ENCODE measurements at places on chromosomes 13 and 19.

DNA sequence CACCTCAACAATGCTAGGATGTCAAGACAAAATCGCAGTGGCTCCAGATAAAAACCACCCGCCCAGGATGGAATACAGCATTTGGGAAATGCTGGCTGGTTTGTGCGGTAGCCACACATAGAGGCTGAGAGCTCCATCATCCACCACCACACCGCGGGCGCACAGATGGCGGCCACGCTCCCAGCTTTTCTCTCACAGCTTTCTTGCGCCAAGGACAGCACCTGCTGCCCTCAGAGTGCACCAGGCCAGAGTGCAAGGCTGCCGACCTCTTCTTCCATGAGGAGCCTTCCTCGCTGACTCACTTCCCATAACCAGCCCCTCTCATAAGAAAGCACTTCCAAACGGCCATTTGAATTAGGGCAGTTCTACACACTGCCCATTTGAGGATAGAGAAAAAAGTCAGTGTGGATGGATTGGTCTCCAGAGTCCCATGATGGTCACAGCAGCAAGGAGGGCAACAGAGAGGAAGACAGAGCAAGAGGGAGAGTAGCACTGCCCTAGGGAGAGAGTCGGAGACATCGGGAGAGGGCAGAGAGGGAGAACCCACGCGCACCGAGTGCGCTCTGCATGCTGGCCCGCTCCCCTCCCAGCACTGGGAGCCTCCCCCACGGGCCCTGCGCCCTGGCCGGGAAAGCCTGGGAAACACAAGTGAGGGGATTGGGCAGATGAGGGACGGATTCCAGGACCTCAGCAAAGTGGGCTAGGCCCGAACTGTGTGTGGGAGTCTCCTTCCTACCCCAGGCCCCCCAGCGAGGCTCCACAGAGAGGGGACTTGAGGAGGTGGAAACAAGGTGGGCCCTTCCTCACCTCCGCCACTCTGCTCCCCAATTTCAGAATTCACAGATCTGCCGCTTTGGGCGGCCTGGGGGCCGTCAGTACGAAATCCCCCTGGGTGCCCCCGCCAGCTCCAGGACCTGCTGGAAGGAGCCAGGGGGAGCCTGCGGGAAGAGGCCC is 156.9 kb downstream of the USP12 start:
- no peak for DNase-seq

- DNase-seq: no peak
These were observed 1.5 kb upstream of the ELOF1 start for GRCh38 chr19:11560404-11561051.

GRCh38 chr13:40172878-40173277 is 493.6 kb downstream of the FOXO1 start:
- no peak for DNase-seq

GRCh38 chr13:64993514-64994164 is 2236.5 kb downstream of the PCDH9 start:
- no peak for DNase-seq

GRCh38 chr13:97932036-97932435 is 21.4 kb upstream of the IPO5 start:
- DNase-seq: no peak

DNA sequence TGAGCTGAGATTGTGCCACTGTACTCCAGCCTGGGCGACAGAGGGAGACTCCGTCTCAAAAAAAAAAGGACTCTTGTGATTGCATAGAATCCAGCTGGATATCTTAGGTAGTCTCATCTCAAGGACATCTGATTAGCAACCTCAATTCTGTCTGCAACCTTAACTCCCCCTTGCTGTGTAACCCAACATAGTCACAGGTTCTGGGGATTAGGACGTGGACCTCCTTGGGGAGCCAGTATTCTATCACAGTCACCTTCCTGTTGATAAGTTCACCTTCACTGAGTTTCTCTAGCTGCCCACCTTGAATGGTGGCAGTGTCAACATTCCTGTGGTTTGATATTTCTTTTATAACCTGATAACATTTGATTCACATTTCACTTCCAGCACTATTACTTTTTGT is 27.2 kb downstream of the GPR18 start:
- DNase-seq: no peak

DNA sequence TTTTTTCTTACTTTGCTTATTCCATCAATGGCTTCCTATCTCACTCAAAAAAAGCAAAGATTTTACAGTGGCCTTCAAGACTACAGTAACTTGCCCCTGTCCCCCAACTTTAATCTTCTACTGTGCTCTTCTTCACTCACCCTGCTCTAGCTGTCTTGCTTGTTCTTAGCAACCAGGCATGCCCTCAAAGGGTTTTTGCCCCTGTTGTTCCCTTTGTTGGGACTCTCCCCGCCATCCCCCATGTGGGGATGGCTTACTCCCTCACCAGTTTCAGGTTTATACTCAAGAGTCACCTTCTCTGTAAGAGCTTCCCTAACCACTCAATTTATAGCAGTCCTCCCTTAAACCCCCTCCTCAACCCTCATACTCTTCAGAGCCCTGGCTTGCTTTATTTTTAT is 5.4 kb downstream of the MTMR6 start:
- DNase-seq: no peak

DNA sequence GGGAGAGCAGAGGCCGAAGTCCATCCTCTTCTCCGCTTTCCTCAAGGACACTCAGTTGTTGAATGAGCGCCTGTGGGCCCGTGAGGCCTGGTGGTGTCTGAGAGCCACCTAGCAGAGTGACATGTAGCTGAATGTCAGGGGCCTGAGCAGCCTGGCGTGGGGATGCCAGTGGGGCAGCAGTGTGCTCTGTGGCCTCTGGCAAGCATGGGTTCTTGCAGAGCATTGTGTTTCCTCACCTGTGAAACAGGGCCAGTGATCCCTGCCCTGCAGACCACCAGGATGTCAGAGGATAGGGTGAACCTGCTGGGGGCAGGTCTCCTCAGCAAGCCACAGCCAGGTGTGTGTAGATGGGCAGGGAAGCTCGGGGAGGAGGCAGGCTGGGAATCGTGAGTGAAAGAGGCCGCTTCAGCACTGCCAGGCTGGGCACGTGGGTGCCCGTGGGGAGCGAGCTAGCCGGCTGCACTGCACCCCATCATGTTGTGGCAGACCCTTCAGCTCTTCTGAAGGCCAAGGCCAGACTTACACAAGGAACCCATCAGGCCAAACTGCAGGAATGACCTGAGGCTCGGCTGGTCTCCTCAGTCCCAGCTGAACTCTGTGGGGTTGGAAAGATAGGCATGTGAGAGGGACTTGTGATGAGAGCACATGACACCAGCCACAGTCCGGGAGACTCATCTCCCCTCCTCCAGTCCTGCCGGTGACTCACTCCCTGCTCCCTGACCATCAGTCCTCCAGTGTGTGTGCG is 5.0 kb downstream of the PPP1R37 start:
- no peak for DNase-seq

- DNase-seq: no peak
These were observed 108.3 kb upstream of the RXFP2 start for GRCh38 chr13:31631071-31631470.

- DNase-seq: no peak
These were observed 213.3 kb downstream of the MZT1 start for GRCh38 chr13:72514146-72514545.

GRCh38 chr13:89163096-89163495 is 1491.9 kb downstream of the SLITRK5 start:
- DNase-seq: no peak

DNA sequence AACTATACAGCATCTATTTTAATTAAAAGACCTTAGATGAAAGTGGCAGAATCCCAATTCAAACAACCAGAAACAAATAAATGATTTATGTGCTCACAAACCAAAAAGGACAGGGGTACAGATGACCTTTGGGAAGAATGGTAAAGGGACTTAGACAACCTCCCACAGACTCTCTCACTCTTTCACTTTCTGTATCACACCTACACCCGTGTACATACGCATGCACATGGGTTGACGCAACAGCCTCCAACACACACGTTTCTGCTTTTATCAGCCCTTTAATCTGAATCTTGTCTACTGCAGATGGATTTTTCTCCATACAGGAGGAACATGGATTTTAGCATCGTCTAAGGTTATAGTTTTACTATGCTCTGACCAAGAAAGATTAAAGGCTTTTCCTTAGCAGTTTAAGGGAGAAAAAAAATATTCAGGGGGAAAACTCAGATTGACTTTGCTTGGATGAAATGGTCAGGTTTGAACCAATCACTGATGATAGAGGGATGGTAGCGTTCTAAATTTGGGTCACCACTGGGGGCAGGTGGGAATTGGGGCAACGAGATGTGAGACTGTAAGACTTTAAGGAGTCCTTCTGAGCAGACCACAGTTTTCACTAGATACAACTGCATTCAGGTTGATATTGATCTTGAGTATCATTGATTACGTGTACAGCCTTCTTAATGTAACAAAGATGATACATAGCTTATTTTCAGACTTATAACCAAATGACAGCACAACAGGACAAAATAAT is 166.1 kb downstream of the ITGBL1 start:
- no peak for DNase-seq

DNA sequence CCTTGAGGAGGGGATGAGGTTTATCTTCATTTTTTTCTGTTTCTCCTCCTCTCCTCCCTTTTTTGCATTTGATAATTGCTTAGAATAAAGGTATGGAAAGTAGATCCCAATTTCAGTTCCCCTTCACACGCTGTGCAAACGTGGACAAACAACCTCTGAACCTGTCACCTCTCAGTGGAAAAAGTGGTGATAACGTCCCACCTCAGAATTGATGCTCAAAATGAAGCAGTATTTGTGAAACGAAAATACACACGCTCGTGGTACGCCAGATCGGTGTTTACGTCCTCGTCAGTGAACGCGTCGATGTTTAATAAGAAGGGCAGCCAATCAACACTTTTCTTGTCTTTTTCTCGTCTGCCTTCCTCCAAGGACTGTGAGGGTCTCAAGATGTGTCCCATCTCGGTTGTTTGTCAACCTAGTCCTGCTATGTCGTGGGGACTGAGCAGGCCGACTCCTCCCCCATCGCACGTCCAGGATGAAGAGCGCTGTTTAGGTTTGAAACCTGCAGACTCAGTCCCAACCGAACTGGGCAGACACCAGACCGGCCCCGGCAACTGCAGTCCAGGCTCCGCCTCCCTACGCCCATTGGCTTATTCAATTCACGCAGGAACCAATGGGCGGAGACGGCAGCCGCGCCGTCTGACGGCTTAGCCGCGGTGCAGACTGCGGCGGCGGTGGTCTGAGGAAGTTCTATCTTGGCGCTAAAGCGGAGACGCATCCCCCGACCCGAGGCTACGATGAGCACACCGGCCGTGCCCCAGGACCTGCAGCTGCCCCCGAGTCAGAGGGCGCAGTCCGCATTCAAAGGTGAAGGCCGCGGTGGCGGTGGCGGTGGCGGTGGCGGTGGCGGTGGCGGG is at the start of gene CKAP2:
CKAP2 (plus strand) TSS at position 659 of the 857 bp plus-strand sequence; CDS start at position 738, 79 bp downstream.
- DNase-seq: peak; percentile 80

- DNase-seq: no peak
These were observed 461 bp upstream of the HSPB6 start for GRCh38 chr19:35757231-35757748.

DNA sequence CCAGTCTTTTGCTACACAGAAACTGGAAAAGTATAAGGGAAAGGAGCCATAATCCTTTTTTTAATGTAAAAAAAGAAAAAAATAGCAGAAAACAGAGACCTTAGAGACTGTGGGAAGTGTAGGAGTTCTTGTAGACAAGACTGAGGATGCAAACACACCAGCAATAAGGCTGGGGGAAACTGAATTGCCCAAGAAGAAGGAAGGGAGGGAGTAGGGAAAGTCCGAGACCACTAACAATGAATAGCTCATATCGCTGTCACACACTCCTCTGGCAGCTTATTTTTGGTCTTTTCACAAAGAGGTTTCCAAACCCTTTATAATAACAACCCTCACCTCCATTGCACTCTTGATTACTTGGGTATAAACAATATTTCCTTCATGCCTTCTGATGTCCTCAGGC is 952.0 kb downstream of the SLITRK5 start:
- DNase-seq: no peak

- no peak for DNase-seq
These were observed 31.4 kb upstream of the MTIF3 start for GRCh38 chr13:27481766-27482165.

DNA sequence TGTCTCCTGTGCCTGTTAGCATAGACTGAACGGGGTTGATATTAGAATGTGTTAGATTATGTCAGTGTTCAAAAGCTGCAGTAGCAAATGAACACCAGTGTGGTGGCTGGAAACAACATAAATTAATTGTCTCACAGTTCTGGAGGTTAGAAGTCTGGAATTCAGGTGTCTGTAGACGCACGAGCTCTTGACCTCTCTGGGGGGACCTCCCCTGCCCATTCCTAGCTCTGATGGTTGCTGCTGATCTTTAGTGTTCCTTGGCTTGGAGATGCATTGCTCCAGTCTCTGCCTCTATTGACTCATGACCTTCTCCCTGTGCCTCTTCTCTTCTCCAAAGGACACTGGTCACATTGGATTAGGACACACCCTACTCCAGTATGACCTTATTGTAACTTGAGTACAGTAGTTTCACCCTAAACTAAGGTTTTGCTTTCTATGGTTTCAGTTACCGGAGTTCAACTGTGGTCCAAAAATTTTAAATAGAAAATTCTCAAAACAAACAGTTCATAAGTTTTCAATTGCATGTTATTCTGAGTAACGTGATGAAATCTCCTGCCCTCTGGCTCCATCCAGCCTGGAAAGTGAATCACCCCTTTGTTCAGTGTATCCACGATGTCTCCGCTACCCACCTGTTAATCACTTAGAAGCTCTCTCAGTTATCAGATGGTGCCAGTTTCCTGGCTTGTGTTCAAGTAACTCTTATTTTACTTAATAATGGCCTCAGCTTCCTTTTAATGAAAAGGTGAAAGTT is 273.2 kb downstream of the MYO16 start:
- no peak for DNase-seq

GRCh38 chr13:102020611-102021216 is 381.1 kb downstream of the FGF14 start:
- DNase-seq: no peak

DNA sequence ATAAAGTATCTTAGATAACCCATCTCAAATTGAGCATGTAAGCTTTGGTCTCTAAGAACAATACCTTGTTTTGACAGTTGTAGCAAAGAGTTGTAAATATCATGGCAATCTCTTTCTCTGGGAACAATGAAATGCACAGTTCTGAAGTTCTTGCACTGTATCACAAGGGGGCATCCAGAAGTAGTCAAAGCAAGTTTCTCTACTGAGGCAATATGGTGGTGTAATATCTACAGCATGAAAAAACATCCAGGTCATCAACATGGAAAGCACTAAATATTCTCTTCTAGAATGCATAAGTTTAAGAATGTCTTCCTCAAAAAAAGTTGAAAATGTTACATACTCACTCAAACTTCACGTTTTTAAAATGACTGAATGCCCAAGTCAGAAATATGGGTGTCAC is 19.6 kb downstream of the MTMR6 start:
- DNase-seq: no peak

- DNase-seq: no peak
These were observed 9.0 kb downstream of the NACC1 start for GRCh38 chr19:13127051-13127450.

GRCh38 chr19:16319481-16319880 is 5.1 kb upstream of the KLF2 start:
- no peak for DNase-seq

GRCh38 chr19:7704280-7705060 is 2.5 kb upstream of the FCER2 start:
- DNase-seq: no peak

Data from left renal cortex interstitium (tissue), 4 donors.